ENCODE measurements at places on chromosomes 1 and 21.
A peak's percentile ranks its signal among the peaks of the same experiment; 100 is the strongest.

GRCh38 chr1:235902677-235903542 lies 36.2 kb upstream of the LYST start:
- no peak for DNase-seq

DNA sequence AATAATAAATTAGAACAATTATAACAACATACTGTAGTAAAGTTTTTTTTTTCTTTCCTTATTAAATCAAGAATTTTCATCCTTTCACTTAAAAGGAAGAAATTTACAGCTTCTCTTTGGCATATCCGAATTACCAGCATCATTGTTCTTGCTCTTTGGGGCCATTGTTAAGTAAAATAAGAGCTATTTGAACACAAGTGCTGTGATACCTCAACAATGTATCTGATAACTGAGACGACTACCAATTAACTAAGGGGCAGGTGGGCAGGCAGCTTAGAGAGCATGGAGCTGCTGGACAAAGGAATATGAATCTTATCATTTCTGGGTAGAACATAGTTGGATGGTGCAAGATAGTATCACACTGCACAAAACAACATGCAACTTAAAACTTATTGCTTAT lies 719.9 kb upstream of the TMPRSS15 start:
- DNase-seq: no peak

DNA sequence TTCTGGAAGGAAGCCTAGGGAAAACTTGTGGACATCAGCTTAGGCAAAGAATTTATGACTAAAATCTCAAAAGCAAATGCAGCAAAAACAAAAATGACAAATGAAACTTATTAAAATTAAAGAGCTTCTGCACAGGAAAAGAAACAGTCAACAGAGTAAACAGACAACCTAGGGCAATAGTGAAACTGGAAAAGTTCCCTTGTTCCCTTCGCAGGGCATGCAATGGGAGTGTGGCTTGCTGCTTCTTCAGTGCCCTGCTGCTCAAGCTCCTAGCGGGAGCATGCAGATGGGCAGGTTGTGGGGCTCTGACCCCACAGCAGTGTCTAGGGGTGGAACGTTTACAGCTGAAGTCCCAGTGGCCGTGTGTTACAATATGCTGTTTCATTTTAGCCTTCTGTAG lies 1797.4 kb downstream of the NCAM2 start:
- no peak for DNase-seq

DNA sequence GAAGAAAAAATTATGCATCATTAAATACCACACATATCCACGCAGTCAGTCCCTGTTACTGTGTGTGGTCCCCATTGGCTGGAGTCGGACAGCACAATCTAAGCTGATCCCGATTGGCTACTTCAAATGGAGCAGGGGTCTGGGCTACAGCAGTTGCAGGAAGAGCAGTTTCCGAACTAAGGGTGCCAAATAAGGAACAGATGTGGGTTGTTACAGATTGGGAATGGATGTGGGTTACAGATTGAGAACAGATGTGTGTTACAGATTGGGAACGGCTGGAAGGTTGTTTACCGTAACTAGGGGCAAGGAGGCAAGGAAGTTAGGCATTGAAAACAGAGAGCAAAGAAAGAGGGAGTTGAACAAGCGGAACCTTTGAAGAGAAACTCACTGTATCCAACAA lies 19.9 kb downstream of the OR2L13 start:
- DNase-seq: no peak

- no peak for DNase-seq
Observed at GRCh38 chr1:235923466-235924021, 56.8 kb upstream of the LYST start.

DNA sequence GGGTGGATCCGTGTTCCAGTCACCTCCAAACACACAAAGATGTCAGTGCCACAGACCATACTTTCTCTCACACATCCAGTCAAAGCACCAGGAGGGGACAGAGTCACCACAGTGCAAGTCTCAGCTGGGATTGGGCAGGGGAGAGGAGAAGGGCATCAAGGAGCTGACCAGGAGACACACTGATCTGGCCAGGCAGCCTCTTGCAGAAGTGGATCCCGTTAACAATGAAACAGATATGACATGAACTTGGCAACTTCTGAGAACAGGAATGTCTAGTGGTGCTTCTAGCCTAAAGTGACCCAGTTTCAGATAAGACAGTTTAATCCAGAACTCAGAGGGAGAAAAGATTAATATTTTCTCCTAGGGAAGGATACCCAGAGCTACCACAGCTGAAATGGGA lies 71.0 kb downstream of the HIVEP3 start:
- no peak for DNase-seq

DNA sequence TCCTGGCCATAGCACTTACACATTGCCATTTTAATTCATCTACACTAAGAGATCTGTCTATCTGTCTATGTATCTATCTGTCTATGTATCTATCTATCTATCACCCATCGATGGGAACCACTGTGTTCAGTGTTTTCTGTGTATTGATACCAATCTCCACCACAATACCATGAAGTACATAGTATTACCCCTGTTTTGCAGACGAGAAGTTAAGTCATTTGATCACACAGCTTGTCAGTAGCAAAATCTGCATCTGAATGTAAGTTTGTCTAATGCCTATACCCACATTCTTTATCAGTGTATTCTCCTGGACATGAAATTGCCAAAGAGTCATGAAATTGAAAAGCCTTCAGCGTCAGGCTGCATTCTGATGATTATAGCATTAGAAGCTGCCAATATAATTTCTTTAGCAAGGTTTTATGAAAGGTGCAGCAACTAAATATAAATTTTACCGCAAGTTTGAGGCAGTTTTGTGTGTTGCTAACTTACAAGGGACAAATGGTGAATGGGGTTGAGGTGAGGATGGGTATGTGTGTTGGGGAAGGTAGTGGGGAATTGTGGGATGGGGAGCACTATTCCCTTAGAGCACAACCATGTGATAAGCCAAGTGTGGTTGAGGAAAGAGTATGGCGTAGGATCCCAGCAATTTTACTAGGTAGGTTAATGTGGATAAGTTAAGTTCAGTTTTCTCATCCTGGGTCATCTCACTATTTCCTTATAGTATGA lies 24.2 kb downstream of the SLAMF1 start:
- no peak for DNase-seq

DNA sequence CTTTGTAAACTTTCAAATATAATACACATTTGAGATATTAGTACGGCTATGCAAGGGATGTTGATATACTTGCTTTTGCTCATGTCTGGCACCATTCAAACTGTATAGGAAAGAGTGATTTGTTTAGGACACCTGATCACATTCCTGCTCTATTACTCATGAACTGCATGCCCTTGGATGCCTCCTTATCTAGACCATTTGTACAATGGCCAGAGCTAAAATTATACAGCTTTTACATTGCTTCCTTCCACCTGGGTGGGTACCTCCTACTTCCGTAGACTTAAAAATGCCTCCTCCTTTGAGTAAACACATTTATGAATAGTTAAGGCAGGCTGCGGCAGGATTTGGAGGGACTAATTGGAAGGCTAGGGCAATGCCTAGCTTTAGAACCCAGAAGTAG lies 85.4 kb upstream of the PBX1 start:
- no peak for DNase-seq

DNA sequence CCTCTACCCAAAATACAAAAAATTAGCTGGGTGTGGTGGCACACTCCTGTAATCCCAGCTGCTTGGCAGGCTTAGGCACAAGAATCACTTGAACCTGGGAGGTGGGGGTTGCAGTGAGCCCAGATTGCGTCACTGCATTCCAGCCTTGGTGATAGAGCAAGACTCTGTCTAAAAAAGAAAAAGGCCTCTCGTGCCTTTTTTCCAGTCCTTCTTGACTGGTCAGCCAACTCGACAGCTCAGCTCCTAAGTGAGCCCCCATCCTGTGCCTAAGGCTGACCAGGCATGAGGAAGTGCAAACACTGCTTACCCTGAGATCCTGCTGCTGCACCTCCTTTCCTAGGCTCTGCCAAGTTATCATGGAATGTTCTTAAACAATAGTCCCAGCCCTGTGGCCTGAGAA lies 10.1 kb upstream of the PROK1 start:
- no peak for DNase-seq

DNA sequence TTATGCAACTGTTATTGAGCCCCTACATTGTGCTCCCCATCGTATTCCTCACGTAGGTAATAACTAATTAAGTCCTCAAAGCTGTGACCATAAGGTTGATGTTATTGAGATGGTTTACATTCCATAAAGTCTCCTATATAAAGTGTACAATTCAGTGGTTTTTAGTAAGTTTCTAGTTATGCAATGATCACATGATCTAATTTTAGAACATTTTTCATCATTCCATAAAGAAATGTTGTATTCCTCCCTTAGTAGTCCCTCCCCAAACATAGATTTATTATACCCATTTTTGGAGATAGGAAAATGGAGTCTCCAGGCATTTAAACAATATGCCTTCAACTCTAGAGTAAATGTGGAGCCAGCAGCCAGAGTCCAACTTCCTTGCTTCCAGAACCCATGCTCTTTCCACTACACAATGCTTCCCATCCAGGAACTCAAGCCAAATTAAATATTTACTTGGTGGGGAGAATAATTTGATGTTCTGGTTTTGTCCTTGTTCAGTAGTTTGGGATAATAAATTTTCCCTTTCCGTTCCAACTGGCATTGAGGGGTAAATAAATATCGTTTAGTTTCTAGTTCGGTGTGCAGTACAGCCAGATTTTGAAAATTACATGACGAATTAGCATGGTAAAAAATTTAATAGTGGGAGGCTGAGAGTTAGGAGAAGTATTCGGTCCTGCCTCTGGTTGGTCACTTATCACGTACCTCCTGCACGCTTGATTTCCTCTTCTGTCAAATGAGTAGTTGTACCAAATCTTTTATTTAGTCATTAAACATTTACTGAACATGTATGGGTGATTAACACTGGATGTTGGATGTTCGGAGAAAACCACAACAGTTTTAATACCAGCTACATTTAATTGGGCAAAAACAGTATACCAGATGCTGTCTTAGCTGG lies 66.3 kb downstream of the CACHD1 start:
- DNase-seq: no peak

GRCh38 chr1:37519613-37520012 lies 5.0 kb upstream of the MEAF6 start:
- DNase-seq: no peak

GRCh38 chr1:222583079-222583478 lies 6.7 kb downstream of the TAF1A start:
- DNase-seq: peak; percentile 52

- DNase-seq: no peak
Observed at GRCh38 chr1:205656236-205656635, 24.1 kb downstream of the SLC45A3 start.

GRCh38 chr1:174877208-174877673 lies 122.5 kb upstream of the CACYBP start:
- DNase-seq: no peak

- DNase-seq: no peak
Observed at GRCh38 chr1:233722212-233722979, 108.5 kb downstream of the KCNK1 start.

GRCh38 chr1:3296826-3297225 lies 157.6 kb upstream of the ARHGEF16 start:
- DNase-seq: no peak

GRCh38 chr21:27953340-27954045 lies 986.6 kb upstream of the ADAMTS5 start:
- no peak for DNase-seq

DNA sequence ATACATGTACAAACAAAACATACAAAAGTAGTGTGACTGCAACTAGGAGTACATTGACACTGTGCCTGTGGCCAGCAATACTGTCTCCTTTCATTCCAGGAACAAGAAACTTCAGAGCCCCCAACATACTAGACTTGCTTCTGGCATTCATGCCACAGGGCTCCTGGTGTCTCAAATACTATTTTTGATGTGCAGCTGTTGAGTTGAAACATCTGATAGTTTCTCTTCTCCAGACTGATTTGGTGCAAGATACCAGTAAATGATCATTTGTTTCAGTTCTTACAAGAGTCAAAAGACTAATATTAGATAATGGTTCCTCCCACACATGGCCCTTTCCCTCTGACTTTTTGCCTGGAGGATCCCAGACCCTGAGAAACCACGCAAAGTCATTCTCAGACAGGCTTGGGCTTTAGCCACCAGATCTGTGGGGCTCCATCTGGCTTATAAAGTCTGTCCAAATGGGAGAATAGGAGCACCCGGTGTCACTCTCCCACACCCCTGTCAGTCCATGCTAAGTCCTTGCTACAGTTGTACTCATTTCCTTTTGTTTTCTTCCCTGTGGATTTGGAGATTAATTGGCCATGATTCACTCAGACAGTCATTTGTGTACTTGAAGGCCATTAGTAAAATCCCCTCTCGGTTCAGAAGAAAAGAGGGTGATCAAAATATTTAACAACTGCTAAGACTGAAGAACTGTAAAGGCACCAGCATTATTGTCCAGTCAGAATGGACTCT lies 163.5 kb upstream of the RUNX1 start:
- DNase-seq: no peak

DNA sequence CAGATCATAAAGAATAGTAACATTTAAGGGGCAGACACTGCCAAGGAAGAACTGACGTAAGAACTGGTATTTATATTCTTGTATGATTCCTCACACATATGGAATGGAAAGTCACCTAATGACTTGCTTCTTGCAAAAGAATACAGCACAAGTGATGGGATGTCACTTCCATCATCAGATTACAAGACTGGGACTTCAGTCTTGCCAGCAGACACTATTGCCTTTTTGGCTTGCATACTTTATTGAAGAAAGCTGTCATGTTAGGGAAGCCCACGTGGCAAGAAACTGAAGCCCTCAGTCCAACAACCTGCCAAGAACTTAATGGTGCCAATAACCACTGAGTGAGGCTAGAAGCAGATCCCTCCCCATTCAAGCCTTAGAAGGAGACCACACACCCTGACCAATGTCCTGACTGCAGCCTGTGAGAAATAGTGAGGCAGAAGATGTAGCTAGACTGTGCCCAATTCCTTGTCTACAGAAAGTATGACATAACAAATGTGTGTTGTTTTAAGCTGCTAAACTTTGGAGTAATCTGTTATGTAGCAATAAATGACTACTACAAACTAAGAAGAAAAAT lies 12.0 kb downstream of the EGLN1 start:
- peak; percentile 64 for DNase-seq

DNA sequence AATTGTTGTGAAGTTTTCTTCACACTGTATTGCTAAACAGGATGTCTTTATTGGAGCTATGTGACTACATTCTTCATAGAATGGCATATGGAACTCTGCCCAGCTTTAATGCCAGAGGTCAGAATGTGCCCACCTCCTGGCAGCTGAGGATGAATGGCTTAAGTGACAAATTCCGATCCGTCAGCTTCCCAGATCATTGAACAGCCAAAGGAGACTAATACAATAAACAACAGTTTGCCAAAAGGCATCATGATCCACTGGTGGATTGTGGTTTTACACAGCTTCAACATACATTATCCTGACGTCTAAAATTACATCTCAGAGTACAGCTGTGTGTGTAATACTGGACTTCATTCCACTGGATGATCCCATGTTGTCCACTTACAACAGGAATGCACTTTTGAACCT lies 68.7 kb upstream of the C1orf105 start:
- DNase-seq: no peak
